ENCODE measurements at places on chromosomes 5 and 9.

DNA sequence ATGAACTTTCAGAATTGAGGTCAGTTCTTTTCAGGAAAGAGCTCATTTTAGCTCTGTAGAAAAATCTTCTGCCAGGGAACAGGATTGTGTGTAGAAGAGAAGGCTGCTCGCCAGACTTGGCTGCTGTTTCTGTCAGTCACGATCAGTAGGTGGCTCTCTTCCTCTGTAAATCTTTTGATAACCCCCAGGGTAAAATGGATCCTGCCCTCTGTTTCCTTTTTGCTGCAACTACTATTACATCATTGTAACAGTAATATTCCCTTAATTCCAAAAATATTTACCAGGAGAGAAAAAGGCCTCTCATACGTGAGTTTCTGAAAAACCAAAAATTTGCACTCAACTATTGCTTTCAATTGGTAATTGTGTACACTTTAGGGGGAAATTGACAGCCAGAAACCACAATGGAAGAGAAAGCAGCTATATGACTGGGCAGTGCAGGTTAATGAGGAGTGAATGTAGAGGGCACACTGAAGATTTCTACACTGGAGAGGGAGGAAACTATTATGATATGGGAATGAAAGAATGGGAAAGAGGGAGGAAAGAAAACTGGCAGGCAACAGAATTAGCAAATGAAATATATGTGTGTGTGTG is 12.3 kb downstream of the IFNA21 start:
- peak; percentile 44 for DNase-seq

GRCh38 chr5:38802125-38802524 is 43.7 kb upstream of the OSMR start:
- no peak for DNase-seq

GRCh38 chr5:174642816-174643405 is 81.5 kb upstream of the MSX2 start:
- DNase-seq, result no peak

DNA sequence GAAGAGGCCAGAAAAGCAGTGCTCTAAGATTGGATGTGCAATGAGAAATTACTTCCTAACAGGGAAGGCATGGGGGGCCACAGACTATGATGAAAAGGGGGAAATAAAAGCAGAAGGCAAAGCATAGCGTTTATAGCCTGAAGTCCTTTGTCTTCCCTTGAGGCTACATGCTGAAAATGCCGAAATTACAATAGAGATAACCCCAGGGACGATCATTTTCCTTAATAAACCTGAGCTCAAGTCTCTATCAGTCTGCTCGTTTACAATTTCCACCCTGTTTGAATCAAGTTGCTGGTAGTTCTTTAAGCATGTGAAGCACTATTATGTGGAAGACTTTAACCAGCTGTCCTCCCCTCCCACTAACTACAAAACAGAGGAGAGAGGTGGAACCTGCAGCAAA is 60.4 kb downstream of the FREM1 start:
- no peak for DNase-seq

Data from bone marrow (tissue), 2 donors.